ENCODE measurements at places on chromosomes 3 and 15.

GRCh38 chr15:53851110-53851848 is 91.8 kb upstream of the WDR72 start:
- no peak for DNase-seq

- DNase-seq, result no peak
These were observed 491.0 kb downstream of the ROBO2 start for GRCh38 chr3:77530870-77531269.

- DNase-seq, result no peak
These were observed 2.3 kb upstream of the MYH15 start for GRCh38 chr3:108512671-108513070.

DNA sequence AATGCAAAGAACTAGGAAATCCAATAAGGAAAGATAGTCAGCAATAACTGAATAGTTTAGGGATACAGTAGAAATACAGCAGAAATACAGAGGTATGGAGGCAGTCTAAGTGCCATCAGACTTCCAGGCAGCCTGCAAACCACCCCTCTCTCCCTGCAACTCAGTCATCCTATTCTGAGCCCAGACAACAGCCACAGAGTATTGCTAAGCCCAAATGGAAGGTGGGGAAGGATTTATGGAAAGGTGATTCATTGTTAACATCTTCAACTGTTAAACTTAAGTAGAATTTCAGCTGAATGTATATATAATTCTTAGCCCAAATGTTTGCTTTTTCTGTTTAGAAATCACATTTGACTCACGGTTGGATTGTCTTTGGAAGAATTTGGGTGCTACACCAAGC is 300.4 kb downstream of the RBMS3 start:
- no peak for DNase-seq

DNA sequence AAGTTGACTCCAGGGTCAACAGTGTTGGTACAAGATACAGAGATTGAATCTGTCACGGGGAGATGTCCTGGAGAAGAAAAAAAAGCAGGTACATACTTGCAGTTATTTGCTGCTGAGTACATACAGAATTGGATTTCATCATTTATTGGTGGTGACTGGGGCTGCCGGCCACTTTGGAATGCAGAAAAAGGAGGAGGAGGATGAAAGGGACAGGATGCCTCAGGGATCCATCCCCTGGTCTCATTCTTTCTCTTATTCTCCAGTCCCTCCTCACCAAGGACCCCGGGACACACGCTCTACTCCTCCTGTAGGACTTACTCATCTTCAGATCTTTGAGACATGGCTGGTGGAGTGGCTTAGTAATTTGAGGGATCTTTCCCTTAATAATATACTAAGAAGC is 30.0 kb upstream of the MEIS2 start:
- no peak for DNase-seq

GRCh38 chr3:71599416-71599815 is 15.9 kb upstream of the FOXP1 start:
- DNase-seq, result no peak

All from NCI-H1436 treated with DMSO at 0.1 percent for 48 hours (cell line).